ENCODE measurements at places on chromosomes 7 and 10.

DNA sequence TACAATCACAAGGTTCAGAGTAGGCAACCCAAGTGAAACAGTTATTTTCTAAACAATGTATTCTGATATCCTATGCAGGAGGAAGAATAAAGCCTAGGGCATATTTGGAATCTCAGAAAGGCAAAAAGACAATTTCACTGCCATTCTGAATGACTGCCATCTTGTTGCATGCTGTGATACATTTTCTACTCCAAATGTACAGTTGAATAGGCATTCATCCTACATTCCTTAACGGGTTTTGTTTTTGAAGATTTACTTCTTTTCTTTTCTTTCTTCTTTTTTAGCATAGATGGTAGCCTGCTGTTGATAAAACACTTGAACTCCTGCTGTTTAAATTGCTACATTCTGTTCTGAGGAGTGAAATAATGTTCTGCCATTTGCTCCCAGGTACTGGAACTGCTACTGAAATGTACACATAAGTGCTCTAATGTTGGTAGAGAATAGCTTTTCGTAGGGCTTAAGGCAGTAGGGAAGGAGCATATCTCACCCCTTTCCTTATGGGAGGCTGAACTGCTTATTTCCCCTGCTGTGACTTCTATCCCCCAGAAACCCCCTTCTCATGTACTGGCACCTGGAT, 506.8 kb downstream of the DNAJB9 start:
- DNase-seq = no peak

- DNase-seq = no peak
Measured at GRCh38 chr7:50138101-50138500, 45.1 kb upstream of the ZPBP start.

DNA sequence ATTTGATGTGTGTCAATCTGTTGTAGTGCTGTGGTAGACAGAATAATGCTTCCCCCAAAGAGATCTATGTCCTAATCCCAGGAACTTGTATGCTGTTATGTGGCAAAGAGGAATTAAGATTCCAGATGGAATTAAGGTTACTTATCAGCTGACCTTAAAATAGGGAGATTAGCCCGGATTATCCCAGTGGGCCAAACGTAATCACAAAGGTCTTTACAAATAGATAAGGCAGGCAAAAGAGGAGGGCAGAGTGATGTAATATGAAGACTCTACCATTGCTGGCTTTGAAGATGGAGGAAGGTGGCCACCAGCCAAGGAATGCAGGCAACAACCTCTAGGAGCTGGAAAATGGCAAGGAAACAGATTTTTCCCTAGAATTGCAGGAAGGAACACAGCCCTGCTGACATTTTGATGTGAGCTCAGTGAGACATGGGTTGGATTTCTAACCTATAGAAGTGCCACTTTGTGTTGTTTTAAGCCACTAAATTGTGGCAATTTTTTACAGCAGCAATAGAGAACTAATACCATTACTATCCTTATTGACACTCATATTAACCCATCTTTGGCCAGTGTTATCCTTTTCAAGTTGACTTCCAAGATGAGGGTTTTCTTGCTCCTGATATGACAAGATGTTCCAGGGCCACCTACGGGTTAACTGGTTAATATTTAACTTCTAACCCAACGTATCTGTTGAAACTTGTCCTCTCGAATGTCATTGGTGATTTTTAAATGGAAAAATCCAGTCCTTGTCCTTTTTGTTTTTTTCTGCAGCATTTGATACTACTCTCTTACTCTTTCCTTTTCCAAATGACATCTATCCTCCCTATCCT, 29.3 kb downstream of the CYCS start:
- DNase-seq = no peak

DNA sequence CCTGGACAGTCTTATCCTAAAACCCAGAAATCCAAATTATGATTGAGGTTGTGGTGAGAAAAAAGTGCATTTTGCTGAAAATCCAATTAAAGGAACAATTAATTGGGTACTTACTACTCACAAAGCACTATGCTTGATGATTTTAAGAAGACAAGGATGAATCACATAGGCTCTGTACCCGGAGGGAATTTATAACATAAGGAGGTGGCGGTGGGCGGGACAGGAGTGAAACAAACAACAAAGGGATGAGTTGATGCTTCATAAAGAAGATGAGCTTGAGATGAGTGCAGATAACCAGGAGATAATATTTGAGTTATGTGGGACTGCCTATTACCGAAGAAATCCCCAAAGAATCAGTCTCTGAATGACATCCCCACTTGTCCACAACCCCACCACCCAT, 171.1 kb upstream of the FZD8 start:
- no peak for DNase-seq

- DNase-seq = no peak
Measured at GRCh38 chr7:136717910-136718557, 150.4 kb upstream of the CHRM2 start.

GRCh38 chr7:80498481-80499349, 13.1 kb downstream of the GNAT3 start:
- no peak for DNase-seq

DNA sequence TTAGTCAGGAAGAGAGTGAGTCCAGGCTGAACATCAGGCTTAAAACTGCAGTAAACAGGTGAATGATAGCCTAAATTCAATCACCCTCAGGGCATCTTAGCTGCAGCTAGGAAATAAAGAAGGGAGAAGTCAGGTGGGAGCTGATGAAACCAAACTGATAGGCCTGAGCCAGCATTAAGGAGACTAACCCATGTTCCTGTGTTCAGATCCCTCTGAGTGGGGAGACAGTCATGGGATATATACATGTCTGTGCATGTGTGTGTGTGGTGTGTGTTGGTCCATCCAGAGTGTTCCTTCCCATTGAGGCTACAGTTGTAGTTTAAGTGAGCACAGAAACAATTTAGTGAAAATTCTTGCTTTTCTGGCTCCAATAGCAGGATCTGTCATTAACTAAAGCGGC, 480.9 kb downstream of the PHTF2 start:
- DNase-seq = no peak

DNA sequence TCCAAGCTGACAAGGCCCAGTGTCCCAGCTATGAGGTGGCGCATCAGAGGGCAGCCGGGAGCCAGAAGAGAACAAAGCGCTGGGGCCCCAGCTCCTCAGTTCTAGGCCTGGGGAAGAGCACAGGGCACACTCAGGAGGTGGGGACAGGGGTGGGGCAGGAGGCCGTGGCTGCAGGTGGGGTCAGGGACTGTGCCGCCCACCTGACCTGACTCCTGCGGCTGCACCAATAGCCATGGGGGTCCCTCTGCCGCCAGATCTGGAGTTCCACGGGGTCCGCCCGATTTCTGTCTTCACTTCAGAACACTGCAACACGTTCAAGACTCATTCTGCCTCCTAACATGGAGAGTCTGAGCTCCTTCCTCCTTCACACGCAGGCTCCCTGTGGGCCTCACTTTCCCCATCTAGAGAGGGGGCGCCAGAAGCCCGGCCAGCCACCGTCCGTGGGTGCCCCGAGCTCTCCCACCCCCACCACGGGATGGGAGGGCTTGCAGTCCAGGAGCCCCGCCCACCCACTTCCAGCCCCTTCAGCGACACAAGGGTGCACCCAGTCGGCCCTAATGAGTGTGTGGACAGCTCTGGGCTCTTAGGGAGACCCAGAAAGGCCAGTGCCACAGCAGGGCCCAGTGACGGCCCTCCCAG, 278.3 kb downstream of the MAD1L1 start:
- DNase-seq = no peak

- DNase-seq = no peak
Measured at GRCh38 chr10:106395041-106395749, 769.3 kb downstream of the SORCS1 start.

All from stimulated activated CD8-positive, alpha-beta memory T cell treated with anti-CD3 and anti-CD28 coated beads, Interleukin-7, amount 100 ng/mL, for 48 hours (primary cell).